ENCODE measurements at places on chromosomes 4 and X.

DNA sequence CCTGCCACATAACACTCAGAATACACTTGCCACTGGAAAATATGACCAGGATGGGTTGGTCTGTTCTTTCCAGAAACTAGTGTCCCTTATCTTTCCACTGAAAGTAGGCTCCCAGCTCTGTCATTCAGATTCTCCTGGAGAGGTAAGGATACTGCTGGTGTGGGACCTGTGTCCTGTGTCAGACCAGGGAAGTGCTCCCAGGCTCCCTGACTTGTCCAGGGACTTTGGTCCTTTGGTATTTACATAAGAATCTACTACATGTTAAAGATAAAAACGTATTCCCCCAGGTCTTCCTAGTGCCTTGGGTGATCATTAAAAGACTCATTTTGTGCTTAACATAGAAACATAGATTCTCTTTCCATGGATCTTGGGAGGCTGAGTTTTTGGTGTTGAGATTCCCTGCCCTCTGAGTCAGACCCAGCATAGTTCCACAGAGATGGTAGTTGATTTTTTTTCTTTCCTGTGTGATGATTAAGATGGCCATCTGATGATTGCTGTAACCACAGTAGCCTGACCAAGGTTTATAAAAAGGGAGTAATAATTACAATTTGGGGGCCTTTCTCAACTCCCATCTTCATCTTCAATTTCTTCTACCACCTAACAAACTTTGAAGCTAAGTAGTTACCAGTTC is 159.8 kb upstream of the JADE1 start:
- DNase-seq = no peak

- DNase-seq = no peak
These were observed 3.0 kb downstream of the NSD2 start for GRCh38 chr4:1874201-1874600.

DNA sequence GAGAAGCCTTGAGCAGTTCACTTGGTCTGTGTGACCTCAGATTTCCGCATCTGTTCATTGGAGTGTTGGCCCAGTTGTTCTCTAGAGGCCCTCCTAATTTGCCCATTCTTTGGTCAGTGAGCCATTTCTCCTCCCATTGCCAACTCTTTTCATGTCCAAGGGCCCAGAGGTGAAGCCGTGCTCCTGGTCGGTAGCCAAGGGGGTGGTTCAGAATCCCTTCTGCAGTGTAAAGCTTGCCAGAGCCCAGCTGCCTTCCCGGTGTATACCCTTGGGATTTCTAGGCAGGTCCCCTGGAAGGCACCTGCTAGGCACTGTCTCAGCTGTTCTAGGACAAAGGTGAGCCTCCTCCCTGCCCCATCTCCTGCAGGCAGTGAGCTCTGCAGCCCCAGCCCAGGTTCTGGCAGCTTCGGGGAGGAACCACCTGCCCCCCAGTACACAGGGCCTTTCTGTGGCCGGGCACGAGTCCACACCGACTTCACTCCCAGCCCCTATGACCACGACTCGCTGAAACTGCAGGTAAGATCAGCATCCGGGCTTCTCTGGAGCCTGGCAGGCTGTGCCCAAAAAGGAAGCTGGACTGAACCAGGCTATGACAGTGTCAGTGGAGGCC is 12.3 kb downstream of the SASH3 start:
- DNase-seq = no peak

GRCh38 chrX:137858106-137858505 is 292.2 kb downstream of the ZIC3 start:
- no peak for DNase-seq

GRCh38 chrX:83469551-83469950 is 38.5 kb upstream of the POU3F4 start:
- no peak for DNase-seq
